ENCODE measurements at places on chromosomes 11 and 22. TPM values are rescaled to one million over a fixed set of nuclear protein-coding genes. Genes with fewer than 3 reads are reported as not detected.
A peak's percentile ranks its signal among the peaks of the same experiment; 100 is the strongest.

DNA sequence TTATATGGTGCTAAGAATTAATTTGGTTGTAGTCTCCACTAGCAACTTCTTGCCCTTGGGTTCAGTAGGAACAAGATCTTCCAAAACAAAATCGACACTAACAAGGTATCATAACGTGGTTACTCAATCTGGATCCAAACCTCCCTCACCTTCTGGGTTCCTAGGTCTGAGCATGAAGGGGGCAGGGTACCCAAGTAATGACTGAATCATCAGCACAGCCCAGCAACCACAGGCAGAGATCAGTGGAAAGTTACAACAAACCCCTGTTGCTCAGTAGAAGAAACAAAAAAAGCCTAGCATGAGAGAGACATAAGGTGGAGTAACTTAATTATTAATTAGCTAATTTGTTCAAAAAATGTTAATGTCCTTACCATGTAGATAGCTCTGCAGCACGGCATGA lies 221.4 kb downstream of the BLID start:
- no peak for DNase-seq

DNA sequence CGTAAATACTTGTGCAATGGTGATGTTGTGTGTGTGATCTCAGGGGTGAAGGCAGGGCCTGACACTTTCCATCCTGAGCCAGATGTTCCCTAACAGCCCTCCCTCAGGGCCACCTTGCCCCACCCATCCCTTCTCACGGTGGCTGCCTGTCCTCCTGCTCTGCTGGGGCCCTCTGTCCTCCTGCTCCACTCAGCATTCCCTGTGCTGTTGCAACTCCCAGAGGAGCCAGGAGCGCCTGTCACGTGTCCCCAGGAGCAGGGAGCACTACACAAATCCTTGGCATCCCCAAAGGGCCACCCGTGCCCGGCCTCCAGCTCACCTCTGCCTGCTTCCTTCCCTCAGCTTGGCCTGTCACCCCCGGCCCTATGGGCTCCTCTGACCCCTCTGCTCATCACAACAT lies 10.2 kb upstream of the CSNK1E start:
- DNase-seq, result no peak

- peak; percentile 13 for DNase-seq
These were observed 30.0 kb upstream of the RFPL3 start for GRCh38 chr22:32327596-32328171.

DNA sequence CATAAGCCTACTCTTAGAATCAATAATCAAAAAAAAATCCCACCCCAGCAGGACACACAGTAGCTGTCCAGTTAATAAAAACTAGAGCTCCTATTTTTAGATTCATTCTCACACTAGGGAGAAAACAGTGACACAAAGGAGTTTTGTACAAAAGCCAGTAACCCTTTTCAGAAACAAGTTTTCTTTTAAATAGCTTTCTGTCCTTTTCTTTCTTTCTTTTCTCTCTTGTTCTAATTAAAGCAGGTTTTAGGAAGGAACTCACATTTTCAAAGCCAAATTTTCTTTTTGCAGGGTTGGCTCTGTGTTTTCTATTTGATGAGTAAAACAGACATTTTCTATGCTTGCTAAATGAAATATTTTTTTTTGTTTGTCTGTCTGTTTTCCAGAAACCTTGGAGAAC lies 1390.7 kb downstream of the FAM181B start:
- no peak for DNase-seq

DNA sequence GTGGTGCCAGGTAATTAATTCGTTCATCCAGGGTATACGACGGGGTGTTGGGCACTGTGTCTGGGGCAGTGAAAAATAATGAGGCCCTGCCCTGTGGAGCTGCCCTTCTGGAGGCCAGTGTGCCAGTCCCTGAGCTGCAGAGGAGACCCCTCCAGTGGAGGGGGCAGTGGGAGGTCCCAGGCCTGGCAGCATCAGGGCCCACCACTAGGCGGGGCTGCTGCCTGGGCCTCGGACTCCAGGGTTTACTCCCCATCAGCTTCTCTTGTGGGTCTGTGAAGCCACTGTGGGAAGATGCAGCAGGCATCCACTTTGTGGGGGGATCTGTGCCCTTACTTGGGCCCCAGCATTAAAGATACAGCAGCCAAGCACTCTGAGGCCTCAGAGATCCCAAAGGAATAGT lies 17.4 kb upstream of the TMPRSS6 start:
- DNase-seq, result no peak

DNA sequence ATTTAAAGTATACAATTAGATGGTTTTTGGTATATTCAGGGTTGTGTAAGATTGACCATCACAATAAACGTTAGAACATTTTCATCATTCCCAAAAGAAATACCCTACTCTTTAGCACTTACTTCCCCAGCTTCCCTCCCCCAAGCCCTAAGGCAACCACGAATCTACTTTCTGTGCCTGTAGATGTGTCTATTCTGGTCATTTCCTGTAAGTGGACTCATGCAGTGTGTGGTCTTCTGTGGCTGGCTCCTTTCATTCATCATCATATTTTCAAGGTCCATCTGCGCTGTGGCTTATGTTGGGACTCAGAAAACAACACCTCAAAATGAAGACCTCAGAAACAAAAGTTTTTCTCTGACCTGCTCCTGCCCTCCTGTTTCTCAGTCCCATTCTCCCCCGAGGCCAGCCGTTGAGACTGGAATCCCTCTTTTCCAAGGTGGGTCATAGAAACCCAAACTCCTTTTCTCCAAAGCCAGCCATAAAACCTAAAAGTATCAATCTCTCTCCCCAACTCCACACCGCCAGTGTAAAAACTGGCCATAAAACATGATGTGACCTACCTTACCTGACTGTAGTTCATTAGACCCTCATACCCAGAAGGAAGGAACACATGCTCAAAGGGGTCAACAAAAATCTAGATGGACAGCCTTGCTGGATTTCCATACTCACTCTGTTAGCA lies 12.9 kb upstream of the TMPRSS13 start:
- DNase-seq, result no peak

DNA sequence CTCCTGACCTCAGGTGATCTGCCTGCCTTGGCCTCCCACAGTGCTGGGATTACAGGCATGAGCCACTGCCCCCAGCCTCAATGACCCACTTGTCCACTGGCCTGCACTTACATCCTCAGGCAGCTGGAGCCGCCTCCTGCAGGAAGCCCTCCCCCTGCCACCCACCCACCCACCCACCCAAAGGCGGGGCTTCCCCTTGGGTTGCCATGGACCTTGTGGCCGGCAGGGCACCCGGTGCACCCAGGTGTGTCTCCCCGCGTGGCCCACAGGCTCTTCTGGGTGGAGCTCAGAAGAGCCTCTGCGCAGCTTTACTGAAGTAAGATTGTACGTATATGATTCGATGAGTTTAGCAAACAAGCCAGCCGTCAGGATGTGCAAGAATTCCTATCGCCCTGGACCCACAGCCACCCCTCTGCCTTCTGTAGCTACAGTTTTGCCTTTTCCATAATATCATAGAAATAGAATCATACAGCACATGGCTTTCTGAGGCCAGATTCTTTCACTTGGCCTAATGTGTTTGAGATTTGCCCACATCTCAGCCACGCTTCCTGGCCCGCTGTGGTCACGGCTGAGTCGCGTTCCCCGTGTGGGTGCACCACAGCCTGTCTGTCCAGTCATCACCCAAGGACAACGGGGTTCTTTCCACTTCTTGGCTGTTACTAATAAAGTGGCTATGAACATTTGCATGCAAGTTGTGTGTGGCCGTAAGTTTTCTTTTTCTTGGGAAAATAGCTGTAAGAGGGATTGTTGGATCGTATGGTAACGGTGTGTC lies 5.3 kb upstream of the BRSK2 start:
- DNase-seq, result no peak

DNA sequence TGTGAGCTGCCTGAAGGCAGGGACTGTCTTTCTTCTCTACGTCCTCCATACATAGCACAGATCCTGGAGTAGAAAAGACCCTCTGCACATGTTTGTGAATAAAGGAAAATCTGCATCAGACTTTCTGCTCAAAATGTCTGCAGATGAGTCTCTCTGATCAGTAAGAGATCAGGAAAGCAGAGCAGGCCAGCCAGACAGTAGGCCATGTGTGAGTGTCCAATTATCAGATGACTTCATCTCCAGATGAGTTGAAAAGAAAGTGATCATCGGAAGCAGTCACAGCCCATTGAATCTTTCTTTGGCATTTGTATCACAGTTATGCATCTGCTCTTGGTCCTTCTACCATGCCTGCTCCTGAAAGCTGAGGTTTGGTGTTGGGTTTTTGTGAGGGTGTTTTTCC lies 298.7 kb upstream of the NCAM1 start:
- DNase-seq, result no peak

The CCDC82 gene
- total RNA-seq, result 58.4 TPM

DNA sequence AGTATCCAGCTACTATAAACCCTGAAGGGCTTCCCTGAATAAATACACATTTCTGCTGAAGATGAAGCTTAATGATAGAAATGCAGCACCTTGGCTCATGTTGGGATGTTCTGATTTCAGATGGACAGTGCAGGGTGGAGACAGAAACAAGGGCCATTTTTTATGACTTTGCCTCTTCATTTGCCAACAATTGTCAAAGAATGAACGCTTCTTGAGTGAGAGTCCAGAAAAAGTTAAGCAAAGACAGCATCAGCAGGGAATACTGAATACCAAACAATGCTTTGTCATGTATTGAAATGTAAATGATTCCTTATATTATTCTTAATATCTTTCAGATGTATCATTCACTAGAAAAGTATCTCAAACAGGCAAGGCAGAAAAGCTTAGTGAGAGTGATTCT lies 84.9 kb downstream of the TRPC6 start:
- no peak for DNase-seq

The OR2AG1 gene
- total RNA-seq, result not detected

The B4GALNT4 gene
- total RNA-seq, result 7.5 TPM

- DNase-seq, result no peak
These were observed 645 bp downstream of the CDC42BPG start for GRCh38 chr11:64843686-64844329.

GRCh38 chr22:31616315-31616980 lies 45.6 kb downstream of the PISD start:
- peak; percentile 42 for DNase-seq

- no peak for DNase-seq
These were observed 62.0 kb upstream of the PTPRJ start for GRCh38 chr11:47918370-47918690.

DNA sequence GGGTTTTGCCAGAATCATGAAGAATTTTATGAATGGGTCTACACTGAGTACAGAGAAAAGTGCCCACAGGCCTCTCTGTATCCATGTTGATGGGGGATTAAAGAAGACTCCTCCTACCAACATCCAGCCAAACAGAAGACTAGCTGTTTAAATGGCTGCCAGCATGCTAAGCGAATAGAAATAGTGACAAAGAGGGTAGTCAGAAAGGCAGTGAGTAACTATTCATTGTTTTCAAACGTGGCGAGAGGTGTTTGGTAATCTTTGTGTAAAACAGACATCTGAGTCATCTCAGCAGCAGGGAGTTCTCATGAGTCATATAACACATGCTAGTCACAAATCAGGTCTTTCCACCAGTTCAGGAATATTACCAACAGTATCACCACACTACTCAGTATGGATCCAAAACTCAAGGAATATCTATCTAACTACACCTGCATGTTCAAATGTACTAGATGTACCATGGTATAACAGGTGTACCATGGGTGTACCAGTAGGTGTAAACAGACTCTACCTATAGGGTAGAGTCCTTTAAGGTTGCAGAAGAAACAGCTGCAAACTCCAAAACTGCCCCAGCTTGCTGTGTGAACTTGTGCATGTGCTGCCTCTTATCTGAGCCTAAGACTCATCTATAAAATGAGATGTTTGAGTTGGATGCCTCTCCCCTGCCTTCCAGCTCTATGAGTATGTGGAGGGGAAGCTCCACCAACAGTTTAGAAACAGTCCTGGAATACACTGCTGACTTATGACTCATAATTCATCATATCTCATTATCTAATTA lies 82.0 kb downstream of the SLC1A2 start:
- DNase-seq, result no peak

DNA sequence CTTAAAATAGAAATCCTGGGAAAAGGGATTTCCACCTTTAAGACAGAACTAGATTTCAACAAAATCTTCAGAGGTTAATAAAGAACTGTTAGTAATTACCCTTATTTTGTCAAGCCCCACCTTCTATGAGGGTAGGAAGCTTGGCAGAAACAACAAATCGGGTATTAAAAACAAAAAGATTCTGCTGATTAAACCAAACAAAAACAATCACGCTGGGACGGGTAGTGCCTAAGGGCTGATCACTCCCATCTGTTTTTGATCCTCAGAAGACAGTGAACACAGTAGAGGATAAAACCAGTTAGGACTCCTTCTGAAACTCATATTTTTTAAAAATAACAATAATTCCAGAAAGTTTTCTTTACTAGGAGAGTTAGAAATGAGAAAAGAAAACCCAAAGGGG lies 441.3 kb upstream of the API5 start:
- no peak for DNase-seq

The CRYBB3 gene
- not detected for total RNA-seq

DNA sequence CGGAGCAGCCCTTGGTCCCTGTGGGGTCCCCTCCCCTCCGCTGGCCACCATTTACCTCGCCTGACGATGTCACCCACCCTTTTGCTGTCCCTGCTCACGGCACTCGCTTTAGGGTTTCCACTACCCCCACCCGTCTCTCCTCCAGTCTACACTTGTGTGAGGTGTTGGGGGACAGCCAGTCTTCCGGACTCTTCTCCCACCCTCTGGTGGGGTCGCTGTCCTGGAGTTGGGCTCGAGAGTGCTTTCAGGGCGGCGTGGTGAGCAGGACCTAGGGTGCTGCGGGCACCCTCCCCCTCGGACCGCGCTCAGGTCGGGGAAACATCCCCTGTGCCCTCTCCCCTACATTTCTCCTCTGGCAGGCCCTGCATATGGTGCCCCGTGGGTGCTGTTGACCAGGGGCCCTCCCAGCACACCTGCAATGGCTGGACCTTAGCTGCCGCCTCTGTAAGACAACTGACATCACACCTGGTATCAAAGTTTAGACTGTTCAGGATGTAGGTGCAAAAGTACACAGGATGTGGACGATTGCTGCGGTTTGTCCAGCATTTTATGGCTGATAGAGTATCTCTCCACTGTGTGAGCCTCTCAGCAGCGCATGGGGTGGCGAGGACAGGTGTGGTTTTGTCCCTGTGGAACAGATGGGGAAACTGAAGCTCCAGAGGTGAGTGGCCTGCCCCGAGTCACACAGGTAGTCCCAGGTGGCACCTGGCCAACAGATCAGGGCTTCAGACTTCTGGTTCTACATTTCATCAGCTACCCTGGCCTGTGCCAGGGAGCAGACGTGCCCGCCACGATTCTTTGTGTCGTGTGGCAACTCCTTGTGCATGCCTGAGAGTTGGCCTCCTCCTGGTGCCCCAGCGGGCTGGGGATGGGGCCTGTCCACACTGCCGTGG lies 1.2 kb downstream of the GRK2 start:
- peak; percentile 81 for DNase-seq

GRCh38 chr11:68928136-68928880 lies 24.6 kb downstream of the IGHMBP2 start:
- no peak for DNase-seq

The MAPK8IP2 gene
- total RNA-seq, result 5.8 TPM

GRCh38 chr11:115363426-115363825 lies 140.8 kb downstream of the CADM1 start:
- no peak for DNase-seq

GRCh38 chr22:45775062-45775461 lies 103.4 kb downstream of the ATXN10 start:
- DNase-seq, result no peak
